ENCODE measurements at places on chromosomes 11 and 22.

DNA sequence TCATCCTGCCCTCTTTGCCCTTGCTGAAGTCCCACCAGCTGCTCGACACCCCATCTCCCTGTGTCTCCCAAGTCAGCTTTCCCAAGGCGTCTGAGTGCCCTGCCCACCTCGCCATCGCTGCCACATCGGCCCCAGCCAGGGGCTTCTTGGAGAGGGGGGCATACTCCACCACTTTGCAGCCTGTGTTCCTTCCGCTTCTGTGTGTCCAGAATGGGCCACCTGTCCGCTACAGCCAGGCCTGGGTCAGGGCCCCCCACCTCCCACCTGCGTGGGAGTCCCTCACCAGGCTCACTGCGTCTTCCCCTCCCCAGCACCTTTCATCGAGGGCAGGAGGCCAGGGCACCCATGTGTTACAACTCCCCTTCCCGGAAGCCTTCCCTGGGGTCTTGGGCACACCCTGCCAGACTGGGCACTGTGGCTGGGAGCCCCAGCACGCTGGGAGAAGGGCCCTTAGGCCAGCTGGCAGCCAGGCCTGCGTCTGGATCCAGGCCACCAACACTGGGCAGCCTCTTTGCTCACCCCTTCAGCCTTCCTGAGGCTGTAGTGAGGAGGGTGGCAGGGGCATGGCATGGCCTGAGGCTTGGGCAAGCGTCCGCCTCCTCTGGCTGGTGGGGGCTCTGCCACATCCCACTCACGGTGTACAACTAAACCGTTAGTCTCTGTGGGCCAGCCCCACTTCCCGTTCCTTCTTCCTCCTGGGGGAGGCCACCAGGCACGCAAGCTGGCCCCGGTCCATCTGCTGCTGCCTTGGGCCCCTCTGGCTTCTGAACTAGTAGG is 13.4 kb downstream of the CPT1A start:
- no peak for DNase-seq

GRCh38 chr11:76560219-76560618 is 110.3 kb downstream of the LRRC32 start:
- DNase-seq, result no peak

GRCh38 chr22:30422481-30423300 is 2.9 kb upstream of the MTFP1 start:
- no peak for DNase-seq

DNA sequence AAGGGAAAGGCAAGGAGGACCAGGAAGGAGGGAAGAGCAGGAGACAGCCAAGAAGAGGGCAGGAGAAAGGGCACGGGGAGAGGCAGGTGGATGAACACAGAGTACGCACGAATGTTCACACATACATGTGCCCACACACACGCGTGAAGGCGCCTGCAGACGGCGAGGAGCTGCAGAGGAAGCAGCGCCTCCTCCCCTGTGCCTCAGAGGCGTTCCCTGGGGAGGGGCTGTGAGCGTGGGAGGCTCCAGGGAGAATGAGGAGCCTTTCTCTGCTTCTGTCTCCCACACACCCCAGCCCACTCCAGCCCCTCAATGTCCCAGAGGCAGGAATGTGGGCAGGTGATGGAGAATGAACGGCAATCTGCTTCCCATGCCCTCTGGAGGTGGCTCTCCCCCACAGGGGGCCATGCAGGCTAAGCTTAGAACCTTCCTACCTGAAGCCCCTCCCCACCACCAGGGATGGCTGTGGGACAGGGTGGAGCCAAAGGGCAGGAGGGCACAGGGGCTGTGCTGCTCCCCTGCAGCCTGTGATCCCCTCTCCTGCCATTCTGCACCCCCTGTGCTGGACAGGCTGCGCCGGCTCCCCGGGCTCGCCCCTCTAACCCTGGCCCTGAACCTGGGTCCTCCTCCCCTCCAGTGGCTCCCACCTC is 25.3 kb downstream of the PPM1F start:
- DNase-seq, result no peak

DNA sequence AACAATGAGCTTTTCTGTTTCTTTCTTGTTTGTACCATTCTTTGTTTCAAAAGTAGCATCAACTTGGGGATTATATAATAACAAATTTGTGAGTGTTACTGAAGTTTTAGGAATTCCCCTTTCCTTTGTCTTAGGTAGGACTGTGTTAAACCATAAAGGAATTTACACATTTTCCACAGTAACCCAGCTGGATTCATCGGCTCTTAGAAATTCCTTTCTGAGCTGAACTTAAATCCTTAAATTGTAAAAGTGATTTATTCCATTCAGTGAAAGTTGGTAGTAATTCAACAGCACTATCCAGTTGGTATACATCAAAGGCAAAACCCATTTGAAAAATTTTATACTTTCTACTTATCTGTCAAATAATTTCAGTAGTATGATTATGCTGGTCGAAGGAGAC is 11.8 kb downstream of the EMSY start:
- no peak for DNase-seq

DNA sequence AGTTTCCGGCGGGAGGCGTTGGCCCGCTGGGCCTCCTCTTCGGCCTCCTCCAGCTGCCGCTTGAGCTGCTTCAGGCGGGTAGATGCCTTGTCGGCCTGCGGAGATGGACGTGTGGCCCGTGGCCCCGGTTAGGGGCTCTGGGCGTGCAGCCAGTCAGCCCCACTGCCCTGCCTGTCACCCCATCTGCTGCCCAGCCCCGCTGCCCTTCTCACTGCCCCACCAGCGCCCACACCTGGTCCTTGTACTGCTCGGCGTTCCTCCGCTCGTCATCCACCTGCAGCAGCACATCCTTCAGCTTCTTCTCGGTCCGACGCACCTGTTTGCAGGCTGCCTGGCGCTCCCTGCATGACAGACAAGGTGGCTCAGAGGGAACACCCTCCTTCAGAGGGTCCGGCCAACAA is 31.2 kb downstream of the APOL1 start:
- no peak for DNase-seq

DNA sequence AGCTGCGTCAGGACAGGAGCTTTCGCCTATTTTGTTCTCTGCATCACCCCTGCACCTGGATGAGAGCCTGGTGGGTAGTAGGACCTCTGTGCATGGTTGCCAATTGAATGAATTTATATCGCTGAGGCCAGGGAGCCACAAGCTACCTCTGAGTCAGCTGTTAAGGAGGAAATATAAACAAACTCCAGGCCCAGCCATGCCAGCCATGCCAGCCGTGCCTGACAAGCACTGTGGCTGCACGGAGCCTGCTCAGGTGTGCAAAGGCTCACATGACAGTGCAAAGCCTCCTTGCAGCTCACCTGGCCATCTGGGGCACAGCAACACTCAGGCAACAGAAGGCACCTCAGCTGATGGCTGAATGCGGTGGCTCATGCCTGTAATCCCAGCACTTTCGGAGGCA is 33.7 kb upstream of the LINC01488 start:
- no peak for DNase-seq

DNA sequence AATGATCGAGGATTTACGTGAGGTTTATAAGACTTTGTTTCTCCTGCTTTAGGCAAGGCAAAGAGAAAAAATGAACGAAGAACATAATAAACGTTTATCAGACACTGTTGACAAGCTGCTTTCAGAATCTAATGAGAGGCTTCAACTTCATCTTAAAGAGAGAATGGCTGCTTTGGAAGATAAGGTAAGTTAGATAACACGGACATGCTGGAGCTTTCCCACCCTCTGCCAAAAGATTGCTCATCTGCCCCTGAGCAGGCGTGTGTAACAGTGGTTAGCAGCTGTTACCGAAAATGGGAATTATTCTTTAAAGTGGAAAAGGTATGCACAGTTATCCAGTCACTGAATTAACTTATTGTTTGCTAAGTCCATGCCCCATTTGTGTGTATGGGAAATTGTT is 62.8 kb upstream of the CTTN start:
- DNase-seq, result no peak

- DNase-seq, result no peak
Measured at GRCh38 chr11:63870351-63871140, 31.6 kb downstream of the MARK2 start.

- no peak for DNase-seq
Measured at GRCh38 chr11:46051102-46051501, 70.2 kb downstream of the PHF21A start.

- no peak for DNase-seq
Measured at GRCh38 chr11:128116447-128116846, 470.9 kb downstream of the ETS1 start.

- peak; percentile 97 for DNase-seq
Measured at GRCh38 chr22:18077639-18078328, at the start of gene PEX26. Gene PEX26, plus strand, starts transcription at chr22:18077990. Its CDS starts 387 bp downstream, at chr22:18078377.

DNA sequence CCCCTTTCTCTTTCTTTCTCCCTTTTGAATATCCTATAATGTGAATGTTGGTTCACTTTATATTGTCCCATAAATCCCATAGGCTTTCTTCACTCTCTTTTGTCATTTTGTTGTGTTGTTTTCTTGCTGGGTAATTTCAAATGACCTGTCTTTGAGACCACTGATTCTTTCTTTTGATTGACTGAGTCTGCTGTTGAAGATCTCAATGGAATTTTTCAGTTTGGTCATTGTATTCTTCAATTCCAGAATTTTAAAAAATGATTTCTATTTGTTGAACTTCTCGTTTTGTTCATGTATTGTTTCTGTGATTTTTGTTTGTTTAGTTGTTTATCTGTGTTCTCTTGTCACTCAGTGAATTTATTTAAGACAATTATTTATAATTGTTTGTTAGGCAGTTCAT is 17.5 kb upstream of the FZD4 start:
- no peak for DNase-seq

GRCh38 chr11:57429946-57430345 is 3.0 kb upstream of the SLC43A3 start:
- no peak for DNase-seq

DNA sequence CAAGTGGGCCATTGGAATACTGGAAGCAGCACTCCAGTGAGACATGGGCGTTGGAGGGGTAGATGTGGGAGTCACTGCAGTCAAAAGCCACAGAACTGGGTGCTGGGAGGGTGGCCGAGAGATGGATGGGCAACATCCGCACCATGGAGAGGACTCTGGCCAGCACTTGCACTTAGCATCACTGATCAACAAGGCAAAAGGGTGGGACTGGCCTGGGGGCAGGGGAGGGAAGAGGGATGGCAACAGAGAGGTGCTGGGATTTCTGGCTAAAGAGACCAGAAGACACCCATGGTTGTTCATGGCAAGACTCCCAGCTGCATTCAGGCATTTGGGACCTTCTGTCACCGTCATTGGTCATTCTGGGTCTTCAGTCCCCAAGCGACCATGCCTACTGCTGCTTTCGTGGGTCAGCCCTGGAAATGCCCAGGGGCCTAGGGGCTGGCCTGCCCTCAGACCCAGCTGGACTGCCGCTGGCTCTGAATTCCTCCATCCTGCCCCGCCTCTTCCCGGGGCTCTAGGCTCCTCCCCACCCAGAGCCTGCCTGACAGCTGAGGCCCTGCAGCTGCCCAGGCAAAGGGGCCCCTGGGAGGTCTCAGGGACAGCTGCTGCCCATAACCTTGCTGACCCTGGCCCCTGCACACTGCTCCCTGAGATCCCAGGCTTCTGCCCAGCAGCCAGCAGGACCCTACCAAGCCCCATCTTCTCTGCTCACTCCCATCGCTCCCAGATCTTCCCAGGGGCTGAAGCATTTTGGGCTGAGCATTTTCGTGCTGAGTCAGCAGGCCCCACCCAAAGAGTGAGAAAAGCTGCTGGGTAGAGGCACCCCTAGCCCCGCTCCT is 13.0 kb upstream of the CDC42EP2 start:
- DNase-seq, result no peak

GRCh38 chr11:19539861-19540260 is 172.8 kb upstream of the NAV2 start:
- no peak for DNase-seq

DNA sequence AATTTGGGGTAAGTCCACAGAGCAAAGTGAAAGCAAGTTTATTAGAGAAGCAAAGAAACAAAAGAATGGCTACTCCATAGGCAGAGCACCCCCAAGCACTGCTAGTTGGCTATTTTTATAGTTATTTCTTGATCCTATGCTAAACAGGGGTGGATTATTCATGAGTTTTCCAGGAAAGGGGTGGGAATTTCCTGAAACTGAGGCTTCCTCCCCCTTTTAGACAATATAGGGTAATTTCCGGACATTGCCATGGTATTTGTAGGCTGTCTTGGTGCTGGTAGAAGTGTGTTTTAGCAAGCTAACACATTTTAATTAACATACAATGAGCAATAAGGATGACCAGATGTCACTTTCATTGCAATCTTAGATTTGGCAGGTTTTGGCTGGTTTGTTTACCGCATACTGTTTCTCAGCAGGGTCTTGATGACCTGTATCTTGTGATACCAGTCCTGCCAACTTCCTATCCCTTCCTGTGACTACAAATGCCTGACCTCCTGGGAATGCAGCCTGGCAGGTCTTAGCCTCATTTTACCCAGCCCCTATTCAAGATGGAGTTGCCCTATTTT is 937 bp upstream of the C1QTNF6 start:
- no peak for DNase-seq

DNA sequence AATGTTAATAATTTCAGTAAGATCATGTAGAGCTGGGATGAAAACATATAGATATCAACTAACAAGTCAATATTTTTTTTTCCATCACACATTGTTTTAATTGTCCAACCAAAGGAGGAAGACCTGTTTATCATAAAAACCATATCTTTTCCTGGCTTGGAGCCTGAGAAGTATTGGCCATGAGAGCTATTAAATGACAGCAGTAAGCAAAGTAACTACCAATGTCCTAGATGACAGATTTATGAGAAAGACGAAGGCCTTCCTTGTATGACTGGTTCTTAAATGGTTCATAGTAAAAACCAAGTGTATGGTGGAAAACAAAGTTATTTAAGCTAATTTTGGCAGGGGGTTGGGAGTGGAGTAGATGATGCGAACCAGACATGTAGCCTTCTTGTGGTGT is 1147.1 kb upstream of the TENM4 start:
- DNase-seq, result no peak

- no peak for DNase-seq
Measured at GRCh38 chr11:76972051-76972450, 62.1 kb upstream of the B3GNT6 start.

DNA sequence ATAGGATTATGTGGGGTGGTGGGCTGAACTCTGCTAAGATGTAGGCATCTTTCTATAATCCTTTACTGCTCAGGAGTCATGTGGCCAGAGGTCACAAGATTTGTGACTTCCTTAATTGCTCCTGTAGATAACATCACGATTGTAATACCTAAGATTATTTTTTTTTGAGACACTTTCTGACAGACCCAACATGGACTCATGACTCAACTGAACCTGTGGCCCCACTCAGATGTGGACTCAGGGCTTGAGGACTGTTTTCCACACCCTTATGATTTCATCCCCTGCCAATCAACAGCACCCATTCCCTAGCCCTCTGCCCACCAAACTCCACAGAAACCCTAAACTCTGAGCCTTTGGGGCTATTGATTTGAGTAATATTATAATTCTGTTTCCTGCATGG is 35.6 kb upstream of the MMP7 start:
- no peak for DNase-seq

- no peak for DNase-seq
Measured at GRCh38 chr11:35598254-35599125, 19.8 kb upstream of the FJX1 start.

GRCh38 chr11:85295694-85296271 is 331.4 kb downstream of the DLG2 start:
- no peak for DNase-seq

DNA sequence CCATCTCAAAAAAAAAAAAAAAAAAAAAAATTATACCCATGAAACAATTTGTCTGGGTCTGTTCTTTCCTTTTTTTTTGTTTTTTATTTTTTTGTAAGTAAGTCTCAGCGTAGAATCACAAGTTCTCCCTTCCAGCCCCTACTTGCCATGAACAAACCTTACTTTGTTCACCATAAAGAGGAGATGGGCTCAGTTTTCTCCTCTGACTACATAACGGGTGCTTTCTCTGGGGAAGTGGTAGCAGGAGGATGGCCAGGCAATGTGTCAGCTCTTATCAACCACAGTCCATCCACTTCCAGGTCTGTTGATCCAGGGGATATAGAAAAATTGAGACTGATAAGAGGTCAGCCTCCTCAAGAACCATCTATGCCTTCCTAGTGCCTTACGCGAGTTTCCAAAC is 11.0 kb downstream of the ASCC2 start:
- no peak for DNase-seq

- no peak for DNase-seq
Measured at GRCh38 chr22:27799015-27799826, 2.3 kb downstream of the MN1 start.
